ENCODE measurements at places on chromosomes 7 and 10.

GRCh38 chr10:71636588-71636987 is 83.0 kb downstream of the C10orf105 start:
- no peak for DNase-seq

GRCh38 chr7:39910108-39910869 is 39.8 kb upstream of the CDK13 start:
- no peak for DNase-seq

DNA sequence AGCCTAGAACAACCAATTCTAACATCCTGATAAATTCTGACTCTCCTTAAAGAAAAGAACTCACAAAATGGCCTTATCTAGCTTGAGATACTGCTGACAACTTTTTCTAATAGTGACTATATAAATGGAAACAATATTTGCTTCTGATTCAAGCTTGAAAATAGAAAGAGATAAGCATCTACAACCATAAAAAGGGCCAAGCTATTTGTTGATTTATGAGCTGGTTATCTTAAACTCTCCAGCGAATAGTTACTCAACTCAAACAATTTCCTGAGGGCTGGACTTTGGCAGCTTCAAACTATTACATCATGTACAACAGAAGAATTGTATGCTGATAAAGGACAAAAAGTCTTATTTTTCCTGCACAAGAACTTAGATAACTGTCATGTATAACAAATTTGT is 4.6 kb downstream of the USP54 start:
- no peak for DNase-seq

- no peak for DNase-seq
These were observed at the start of gene IGFBP1 for GRCh38 chr7:45888185-45888992. Gene IGFBP1, plus strand, starts transcription at chr7:45888488. Its CDS starts 165 bp downstream, at chr7:45888653.

DNA sequence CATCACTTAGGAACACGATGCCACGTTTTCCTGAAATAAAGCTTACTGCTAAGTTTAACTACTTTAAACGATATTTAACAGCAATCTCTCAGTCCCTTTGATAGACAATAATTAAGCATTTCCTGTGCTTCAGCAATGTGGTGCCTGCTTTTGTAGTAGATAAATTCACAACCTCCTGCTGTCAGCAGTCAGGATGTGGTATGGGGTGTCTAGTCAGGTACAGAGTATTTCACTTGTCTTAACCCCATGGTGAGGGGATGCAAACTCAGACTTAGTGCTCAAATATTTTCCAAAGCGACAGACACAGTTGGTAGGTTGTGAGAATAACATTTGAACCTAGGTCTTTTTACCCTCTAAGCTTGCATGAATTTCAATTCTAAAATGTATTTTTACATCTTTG is 526.2 kb upstream of the PFKP start:
- no peak for DNase-seq

GRCh38 chr7:142345811-142346210 is 88.0 kb upstream of the PRSS58 start:
- DNase-seq, result peak; percentile 71

- no peak for DNase-seq
These were observed 172.3 kb downstream of the C1GALT1 start for GRCh38 chr7:7354674-7355073.

- peak; percentile 50 for DNase-seq
These were observed 12.0 kb downstream of the LSM8 start for GRCh38 chr7:118195837-118196474.

DNA sequence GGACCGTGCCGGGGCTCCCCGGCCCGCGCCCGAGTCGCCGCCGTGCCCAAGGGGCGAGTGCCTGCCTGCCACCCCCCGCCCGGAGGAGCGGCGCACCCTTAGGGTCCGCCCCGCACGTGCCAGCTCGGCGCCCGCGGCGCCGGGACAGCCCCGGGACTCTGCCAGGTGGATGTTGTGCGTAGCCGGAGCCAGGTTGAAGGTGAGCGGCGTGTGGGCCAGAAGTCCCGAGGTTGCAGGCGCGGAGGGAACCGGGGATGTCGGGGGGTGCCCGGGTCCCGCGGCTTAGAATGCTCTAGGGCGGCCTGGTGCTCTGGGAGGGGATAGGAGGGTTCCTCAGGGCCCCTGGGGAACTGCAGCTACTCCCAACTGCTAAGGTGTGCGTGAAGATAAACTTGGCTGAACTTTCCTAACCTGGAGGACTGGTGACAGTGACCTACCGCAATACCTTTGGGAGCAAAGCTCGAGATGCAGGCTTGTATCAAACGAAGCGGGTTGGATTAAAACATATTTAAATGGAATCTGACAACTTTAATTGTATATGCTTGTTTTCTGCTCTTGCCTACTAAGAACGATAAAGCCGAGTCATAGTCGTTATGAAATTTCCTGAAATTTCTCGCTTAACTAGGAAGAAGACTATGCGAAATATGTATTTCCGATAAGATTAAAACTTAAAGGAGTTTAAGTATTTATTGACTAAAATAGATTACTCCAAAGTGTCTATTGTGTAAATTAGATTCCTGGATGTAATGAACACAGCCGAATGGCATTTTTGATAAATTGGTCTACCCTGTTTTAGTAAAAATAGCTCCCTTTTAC is at the start of gene CUX1:
Gene CUX1 (plus strand): TSS at position 156 of the 816 bp plus-strand sequence. CDS start 14 bp downstream, at position 170.
- no peak for DNase-seq

- no peak for DNase-seq
These were observed 69.4 kb upstream of the OGDHL start for GRCh38 chr10:49831352-49832035.

- DNase-seq, result no peak
These were observed 6.5 kb upstream of the MET start for GRCh38 chr7:116665332-116665996.

- DNase-seq, result no peak
These were observed 40.8 kb upstream of the LOXL4 start for GRCh38 chr10:98308669-98309365.

DNA sequence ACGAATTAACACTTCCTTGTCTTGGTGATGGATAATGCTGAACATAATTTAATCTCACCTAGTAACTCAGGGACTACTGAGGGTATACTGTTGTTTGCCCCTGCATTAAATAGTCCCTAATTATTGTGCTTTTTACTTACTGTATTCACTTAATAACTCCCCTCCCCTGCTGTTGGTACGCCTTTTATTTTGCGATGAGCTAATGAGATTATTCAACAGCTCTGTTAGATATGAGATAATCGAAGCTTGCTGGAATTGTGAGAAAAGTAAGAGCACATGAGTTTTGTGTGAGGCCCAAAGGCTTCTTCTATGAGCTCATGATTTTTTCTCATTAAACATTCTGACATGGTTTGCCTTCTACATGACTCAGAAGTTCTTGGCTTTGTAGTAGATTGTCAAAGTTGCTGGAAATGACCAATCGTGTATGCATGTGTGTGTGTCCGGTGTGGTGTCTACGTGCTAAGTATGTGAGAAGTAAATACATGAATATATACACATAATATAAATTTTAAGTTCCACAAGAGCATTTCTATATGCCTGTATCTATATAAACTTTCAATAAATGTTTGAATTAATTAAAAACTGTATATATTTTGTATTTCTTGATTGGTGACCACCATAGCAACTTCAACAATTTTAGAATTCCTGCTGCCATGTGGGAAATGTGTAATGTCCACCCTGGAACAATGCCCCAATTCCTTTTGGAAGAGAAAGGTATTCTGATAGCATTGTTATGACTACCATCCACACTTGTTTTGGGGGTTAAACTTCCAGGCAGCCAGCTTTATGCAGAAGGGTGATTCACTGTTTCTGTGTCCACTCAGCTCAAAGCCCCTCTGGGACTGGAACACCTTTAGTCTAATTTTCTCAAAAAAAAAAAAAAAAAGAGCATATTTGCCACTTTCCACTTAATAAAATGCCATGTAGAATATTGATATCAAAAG is 106.2 kb downstream of the SAMD9 start:
- DNase-seq, result no peak

DNA sequence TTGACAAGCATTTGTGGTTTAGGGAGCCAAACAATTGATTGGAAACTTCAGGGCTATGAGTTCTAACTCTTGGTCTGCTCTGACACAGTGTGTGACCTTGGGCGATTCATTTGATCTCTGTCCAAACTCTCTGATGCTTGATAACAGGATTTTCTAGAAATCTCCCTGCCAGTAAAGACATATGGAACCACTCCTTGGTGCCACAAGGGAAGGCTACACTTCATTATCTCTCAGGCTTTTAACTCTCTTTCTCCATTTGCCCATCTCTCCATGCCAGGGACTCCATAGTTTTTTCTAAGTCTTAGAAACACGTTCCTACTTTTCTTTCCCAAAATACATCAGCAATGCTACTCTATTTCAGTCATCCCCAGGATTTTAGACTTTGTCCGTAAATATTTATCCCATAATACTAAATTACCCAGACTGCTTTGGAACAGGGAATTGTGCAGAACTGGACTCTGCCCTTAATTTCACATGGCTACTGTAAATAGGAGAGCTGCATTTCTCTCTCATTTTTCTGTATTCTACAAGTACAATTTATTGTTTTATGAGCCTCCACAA is 488.2 kb downstream of the SUGCT start:
- DNase-seq, result no peak

- no peak for DNase-seq
These were observed 20.8 kb upstream of the NMT2 start for GRCh38 chr10:15189133-15189885.

DNA sequence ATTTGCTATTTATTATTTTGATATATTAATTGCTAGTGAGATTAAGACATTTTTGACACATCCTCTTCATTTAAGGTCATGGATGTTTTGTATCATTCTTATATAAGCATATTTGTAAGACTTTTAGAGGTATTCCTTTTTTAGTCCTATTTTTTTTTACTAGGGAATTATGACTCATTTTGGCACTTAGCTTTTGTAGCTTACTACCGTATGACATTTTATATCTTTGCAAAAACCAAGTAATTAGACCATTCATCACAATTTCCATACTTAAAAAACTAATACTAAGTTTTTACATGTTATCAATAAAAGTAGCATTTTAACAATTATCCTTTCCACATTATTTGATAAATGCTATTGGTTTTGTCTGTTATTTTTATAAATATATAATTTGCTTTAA is 41.6 kb downstream of the BMPR1A start:
- no peak for DNase-seq

DNA sequence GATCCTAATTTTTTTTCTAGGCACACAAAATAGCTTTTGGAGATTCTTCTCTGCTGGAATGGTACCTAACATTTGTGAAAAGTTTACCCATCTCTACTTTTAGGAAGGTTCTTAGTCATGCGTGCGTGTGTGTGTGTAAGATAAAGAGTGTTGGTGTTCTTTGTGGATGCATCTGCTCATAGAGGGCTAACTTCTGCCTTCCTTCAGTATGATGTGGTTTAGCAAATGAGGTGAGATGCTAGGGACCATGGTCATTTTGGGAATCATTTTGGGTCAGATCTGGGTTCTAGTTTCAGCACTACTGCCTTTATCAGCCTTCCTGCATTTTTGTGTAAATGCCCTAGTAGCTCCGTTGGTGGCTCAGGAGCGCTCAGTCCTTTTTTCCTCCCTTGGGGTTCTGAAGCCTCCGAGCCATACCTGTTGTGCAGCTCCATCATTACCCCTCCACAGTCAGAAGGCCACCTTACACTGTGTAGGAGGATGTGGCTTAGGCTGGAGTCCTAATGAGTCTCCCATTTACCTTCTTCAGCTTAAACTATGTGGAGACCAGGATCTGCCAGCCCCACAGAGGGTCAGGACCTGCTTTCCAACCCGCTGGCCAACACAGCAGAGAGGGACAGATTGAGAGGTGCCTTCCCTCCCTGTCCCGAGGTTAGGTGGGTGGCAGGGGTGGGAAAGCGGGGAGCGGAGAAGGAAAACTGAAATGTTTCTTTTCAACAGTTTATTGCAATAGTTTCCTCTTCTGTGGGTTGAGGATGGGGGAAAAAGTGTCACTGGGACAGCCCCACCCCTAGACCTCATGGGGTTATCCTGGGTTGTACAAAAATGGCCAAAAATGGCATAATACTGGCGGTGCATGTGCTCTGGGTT is 31.2 kb downstream of the TSPAN14 start:
- no peak for DNase-seq

DNA sequence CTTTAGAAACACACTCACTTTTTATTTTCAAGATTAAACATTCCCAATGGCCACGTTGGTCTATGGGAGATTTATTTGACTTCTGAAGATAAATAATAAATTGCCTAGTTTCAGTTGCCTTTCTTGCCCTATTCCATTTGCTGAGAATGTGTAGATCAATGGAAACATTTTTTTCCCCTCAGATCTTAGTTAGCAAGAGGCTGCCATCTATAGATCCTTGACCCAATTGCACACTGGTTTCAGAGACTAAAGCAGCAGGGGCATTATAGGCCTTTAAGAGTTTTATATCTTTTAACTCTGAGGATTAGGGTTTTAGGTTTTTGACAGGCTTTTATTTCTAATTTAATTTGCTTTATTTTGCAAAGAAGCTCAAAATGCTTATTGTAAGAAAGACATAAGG is 163.2 kb upstream of the GPR26 start:
- no peak for DNase-seq

GRCh38 chr10:72952189-72952588 is 2.4 kb downstream of the PLA2G12B start:
- no peak for DNase-seq

GRCh38 chr7:100854146-100854895 is 1.8 kb downstream of the SLC12A9 start:
- no peak for DNase-seq

- DNase-seq, result no peak
These were observed 76.5 kb downstream of the JAZF1 start for GRCh38 chr7:28104041-28104541.

DNA sequence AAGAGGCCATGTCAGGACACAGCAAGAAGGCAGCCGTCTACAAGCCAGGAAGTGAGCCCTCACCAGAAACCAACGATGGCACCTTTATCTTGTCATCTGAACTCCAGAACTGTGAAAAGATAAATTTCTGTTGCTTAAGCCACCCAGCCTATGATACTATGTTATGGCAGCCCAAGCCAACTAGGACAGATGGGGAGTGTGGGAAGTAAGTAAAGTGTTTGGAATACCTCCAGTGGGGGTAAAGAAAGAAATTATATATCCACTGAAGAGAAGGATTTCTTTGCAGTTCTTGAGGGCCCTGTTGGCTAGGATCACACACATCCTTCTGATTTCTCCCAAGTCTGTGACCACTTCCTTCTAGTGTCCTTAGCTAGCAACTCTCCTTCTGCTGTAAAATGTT is 384.4 kb downstream of the TNS3 start:
- no peak for DNase-seq
